Islet precursor cell (in vitro differentiated cells): ENCODE measurements at places on chromosomes 3 and 15.

DNA sequence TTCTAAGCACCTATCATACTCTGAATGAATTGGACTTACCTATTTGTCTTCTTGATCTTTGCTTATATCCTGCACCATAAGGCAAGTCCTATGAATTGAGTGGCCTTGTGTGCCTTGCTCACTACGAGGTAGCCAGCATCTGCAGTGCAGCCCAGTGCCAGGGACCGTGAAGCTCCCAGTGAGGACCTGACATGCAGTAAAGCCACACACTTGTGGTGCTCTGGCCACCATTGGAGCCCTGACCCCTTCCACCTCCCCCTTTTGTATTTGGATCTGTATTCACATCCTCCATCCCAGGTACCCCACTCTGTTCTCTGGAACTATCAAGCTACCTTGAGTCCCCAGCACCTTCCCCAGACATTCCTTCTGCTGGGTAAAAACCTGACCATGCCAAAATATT lies 52.1 kb downstream of the BSN start:
- no peak for DNase-seq

DNA sequence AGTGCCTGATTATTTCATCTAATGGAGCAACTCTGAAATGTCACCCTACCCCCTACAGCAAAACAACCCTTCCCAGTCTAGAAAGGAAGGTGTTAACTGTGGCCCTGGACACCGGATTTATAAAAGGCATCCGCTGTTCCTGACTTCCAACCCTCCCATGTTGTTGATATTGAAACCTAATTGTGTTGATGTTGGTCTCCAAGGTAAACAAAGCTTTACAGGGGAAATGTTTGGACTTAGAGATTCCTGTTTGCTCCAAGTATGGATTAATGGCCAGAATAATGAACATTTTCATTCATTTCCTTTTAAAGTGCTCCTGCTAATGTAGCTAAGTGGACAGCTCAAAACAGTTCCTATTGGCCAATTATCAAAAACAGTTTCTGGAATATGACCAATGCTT lies 19.4 kb upstream of the LMCD1 start:
- no peak for DNase-seq

- no peak for DNase-seq
These were observed 21.2 kb downstream of the PRKAR2A start for GRCh38 chr3:48826451-48826850.

GRCh38 chr3:125212091-125212508 lies 448 bp downstream of the SLC12A8 start:
- no peak for DNase-seq

DNA sequence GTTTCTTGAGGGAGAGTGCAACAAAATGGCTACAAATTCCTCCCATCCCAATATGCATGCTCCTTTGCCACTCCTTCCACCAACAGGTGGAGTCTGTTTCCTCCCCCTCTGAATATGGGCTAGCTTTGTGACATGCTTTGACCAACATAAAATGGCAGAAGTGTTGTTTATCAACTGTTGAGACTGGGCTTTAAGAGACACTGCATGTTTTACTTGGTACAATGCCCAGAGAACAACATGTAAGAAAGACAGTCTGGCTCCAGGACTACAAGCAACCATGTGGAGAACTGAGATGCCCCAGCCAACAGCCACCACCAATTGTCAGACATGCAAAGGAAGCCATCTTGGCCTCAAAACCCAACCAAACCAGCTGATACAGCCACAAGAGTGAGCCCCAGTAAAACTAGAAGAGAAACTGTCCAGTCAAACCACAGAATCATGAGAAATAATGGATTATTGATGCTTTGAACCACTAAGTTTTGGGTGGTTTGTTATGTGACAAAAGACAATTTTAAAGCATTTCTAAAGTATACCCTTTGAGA lies 40.5 kb downstream of the NUDT16 start:
- DNase-seq: no peak

DNA sequence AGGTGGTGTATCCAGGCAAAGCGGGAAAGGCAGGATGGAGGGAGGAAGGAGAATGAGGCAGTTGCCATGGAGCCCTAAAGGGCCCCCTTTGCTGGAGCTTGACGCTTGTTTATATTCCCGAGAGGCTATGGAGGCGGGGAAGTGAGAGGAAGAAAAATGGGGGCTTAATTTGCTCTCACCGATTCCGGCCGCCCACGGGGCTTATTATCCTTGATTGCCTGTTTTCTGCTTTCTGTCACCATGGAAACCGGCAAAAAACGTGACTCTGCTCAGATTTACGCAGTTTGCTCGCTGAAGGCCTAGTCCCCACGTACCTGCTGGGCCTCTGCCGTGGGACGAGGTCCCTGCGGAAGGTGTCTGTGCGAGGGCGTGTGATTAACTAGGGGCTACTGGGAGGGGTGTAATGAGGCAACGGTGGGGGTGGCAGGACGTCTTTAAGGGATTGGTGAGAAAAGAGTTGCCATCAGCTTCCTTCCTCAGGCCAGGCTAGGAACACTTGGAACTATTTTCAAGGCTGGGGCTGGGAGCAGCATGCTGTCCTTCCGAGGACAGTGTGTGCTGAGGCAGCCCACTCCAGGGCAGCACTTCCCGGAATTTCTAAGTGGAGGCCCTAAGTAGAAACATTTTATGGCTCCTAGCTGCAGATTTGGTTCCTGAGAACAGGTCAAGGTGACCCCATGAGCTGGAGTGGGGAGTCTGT lies 110.8 kb upstream of the NDN start:
- DNase-seq: no peak

DNA sequence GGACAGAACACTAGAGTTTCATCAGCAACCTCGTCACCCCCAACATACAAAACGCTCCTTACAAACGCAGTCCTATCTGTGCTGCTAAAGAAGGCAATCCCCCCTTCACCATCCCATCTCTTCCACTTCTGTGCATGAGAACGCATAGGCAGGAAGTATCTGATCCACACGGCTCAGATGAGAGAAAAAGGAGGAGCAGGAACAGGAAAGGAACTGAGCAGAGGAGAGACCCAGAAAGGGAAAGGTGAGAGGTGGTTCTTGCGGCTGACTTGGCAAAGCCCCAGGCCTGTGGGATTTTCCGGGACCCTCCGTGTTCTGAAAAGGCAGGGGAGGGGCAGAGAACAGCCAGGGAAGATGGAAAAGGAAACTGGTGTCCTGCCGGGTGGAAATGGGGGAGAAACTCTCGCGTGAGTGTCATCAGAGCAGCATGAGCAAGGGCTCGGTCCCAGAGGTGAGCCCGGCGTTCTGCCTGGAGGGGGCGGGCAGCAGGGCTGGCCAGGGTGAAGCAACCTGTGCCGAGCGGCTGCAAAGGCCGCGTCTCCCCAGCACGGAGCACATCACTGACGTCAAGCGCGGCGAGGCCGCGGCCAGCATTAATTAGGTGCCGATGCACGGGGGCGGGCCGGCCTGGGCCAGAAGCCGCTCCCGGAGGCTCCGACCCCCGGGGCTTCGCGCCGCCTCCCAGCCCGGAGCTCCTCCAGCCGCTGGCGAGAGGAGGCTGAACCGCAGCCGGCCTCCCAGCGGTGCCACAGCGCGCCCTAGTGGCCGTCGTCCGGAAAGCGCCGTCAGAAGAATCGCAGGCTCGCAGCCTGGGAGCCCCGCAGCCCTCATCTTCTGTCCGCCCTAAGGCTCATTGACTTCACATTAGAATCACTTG lies 35.8 kb downstream of the CPN2 start:
- peak; percentile 96 for DNase-seq

- no peak for DNase-seq
These were observed 494.6 kb downstream of the NTRK3 start for GRCh38 chr15:87761736-87762509.

GRCh38 chr15:99073008-99073717 lies 31.7 kb upstream of the SYNM start:
- peak; percentile 49 for DNase-seq
